D721Med (cell line): ENCODE measurements at places on chromosomes 6 and 20.

DNA sequence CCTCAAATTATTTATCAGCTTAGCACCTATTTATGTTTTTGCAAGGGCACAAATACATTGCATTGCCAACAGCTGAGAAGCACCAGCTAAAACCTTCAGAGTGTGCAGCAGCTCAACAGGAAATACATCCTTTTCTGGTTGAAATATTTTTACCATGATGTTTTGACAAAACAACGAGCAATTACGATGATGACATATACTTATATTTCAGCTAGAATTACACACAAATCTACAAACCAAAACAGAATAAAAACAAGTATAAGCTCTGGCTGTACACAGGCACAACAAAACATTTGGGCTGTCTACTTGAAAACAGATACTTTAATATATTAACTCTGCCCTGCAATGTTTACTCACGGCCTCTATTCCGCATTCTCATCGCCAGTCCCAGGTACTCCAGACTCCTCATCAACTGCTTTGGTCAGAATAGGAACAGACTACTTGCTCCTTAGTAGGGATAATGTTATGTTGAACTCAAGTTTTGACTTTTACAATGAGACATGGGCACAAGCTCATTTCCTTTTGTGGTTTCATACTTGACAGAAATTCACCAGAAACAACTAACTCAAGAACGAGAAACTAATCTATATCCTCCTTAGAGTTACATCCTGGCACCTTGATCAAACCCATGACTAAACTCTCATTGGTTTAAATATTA, 377.6 kb downstream of the ESR1 start:
- DNase-seq = no peak

DNA sequence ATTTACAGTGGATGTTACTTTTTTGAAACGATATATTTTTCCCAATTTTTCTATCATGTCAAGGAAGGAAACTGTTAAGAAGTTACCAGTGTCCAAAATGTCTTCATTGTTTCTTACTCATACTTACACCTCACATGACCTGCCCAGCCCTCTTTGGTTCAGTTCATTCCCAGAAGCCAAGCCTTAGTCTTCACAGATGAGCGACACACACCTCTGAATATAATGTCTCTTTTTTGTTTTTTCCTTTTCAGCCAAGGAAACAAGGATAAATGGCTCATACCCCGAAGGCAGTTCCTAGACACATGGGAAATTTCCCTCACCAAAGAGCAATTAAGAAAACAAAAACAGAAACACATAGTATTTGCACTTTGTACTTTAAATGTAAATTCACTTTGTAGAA, 225.2 kb downstream of the SMOC2 start:
- no peak for DNase-seq

GRCh38 chr6:66838764-66839163, 1131.7 kb upstream of the EYS start:
- no peak for DNase-seq

DNA sequence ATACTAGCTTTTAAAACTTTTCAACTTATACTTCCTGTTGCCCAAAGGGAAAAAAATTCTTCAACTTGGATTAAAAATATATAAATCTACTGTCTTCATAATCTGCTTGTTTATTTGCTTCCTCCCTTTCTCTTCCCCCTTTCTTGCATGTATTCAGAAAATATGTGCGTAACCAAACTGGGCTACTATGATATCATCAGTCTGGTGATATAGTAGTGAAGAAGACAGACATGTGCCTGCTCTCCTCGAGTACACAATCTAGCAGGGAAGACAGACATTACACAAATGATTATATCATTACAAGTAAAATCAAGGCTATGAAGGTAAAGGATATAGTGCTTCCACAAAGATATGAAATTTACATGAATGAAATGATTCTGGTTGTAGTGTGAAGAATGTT, 31.0 kb downstream of the IBTK start:
- no peak for DNase-seq

DNA sequence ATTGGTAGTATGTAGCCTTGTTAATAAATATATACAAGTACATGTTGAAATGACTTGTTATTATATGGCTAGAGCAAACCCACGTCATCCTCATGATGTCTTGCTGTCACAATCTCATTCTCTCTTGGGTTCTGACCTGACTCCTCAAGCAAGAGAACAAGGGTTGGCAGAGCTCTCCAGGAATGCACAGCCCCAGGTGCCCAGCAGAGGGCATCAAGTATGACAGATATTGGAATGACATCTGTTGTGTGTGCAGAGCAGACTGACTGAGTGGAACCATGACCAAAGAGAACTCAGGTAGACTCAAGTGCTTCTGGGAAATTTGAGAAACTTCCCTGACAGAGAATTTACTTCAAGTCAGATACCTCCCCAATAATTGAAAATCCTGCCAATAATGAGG, 90.6 kb downstream of the PAX1 start:
- DNase-seq = no peak

DNA sequence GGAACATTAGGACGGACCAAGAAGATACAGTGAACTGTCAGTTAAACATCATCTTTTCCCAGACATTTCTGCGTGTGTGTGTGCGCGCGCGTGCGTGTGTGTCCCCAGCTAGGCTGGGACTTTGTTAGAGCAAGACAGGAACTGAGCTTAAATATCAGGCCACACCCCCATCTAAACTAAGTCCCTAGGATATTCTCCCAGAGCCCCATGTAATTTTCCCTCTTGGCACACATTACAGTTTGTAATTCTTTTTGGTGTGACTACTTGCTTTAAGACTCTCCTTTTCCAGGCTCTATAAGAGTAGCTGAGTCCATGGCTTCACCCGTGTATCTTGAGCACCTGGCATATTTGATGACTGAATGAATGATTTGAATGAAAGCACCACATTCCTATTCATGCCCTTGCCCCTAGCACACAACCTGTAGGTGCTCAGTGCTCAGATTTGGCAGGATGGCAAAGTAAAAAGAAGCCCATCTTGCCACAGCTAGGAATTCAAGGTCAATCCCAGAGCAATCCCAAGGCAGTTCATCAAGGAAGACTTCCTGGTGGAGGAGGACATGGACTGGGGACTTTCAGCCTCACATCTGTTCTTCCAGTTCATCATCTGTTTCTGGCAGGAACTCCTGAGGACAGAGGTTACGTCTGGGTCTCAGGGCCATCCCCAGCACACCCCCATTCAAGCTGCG, 69.2 kb downstream of the MRPL14 start:
- DNase-seq = no peak

GRCh38 chr20:47927944-47928343, 142.7 kb upstream of the SULF2 start:
- DNase-seq = no peak

GRCh38 chr6:255751-256083, 36.6 kb upstream of the DUSP22 start:
- DNase-seq = no peak

DNA sequence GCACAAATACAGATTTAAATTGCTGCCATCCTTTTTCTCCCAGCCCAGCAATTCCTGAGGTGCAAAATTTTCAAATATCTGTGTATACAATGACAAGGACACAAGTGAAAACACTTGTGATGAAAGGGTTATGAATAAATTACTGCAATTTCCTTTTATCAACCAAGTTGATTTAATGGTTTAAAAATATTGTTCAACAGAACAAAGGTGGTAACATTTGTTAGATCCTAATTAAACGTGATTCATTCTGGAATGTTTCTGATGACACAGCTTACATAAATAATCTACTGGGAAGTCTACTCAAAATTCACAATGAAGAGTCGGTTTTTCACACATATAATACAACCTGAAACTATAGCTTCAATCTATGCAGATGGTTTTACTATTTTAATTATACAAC, 17.1 kb downstream of the B4GALT5 start:
- DNase-seq = no peak

DNA sequence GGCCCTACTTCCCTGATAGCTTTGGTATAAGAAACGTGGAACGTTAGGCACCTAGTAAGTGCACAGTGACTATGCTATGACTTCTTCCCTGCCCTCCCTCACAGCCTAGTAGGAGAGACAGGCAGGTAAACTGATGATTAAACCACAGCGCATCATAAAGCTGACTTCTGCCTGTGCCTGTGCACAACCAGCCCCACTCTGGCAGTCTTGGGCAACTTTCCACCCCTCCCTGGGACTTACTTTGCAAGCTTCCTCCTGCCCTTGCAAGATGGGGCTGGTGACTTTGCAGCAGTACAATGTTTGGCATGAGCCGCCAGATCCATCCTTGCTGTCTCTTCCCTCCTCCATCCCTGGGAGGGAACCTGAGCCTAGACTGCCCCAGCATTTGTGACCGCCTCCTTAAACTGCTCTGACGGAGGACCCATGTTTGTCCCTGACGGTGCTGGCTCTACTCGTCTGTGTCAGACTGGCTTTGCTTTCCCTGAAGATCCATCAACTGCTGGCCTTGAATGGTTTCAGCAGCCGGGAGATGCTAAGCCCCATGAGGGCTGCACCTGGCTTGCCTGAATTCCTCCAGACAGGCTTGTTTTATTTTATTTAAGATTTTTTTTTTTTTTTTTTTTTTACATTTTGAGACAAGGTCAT, 36.1 kb downstream of the EFCAB8 start:
- no peak for DNase-seq

DNA sequence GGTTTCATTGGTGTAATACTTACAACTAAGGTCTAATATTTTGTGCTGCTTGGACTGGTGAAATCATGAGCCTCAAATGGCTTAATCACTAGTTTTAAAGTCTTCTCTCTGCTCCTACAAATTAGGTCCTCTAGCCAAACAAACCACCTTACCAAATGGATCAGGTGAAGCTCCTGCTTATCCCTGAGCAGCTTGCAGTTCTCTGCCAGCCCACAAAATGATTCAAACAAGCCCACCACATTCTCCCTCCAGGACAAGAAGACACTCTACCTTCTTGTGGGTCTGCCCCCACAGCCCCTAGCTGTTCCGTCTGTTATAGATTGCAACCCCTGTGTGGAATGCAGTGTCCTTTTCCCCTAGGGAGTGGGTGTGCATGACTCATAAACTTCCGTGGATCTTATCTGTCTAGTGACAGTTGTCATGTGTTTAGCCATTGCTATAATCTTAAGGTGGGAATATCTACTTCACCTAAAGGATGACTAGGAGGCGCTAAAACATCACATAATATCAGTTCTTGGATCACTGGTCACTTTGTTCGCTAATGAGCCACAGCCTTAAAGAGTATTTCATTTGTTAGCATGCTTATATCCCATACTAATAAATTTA, 940.5 kb upstream of the MANEA start:
- no peak for DNase-seq

DNA sequence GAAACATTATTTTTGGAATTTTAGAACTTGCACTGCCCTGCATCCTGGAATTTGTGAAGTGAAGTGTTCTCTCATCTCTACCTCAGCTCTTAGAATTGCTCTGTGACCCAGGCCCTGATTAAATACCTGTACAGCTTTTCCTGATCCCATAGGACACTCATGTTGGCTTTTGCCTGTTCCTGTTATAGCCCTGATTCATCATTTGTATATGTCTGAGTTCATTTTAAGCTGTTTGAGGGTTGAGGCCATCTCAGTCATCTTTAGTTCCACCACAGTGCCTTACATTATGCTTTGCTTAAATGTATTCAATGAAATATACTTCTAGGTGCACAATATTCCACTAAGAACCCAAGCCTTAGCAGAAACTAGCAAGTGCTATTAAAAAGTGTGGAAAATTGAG, 26.4 kb downstream of the ZFAND3 start:
- DNase-seq = no peak

DNA sequence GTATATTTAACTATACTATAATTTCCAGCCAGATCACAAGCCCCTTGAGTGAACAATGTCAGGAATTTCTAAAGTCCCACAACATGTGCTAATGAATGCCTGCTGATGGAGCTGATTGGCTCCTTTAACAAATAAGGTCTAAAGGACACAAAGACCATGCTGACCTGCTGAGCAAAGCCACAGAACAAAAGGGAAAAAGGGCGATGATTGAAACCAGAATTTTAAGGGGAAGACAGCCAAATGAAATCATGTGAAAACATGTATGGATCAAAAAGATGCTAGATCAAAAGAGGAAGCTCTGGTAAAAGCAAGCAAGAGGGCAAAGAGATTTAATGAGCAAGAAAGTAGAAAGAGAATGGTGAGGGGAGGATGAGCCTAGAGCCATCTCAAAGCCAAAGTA, 105.6 kb downstream of the DCDC2 start:
- no peak for DNase-seq

DNA sequence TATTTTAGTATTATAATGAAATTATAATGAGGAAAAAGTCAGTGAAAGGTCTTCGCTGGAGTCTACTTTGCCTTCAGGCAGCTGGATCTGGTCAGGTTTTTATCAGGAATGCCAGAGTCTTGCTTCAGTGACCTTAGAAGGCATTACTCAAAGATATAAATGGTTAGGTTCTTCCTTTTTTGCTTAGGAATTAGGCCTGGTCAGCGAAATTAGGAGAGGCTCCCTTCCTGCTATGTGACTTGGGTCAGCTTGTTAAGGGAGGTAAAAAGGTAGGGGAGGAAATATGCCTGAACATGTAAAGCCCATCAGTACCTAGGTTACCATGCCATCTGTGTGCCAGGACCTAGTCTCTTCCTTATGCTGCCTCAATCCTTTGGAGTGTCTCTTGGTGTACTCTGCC, 115.1 kb downstream of the OTOR start:
- no peak for DNase-seq

- no peak for DNase-seq
Observed at GRCh38 chr6:139699911-139700310, 325.5 kb upstream of the CITED2 start.

DNA sequence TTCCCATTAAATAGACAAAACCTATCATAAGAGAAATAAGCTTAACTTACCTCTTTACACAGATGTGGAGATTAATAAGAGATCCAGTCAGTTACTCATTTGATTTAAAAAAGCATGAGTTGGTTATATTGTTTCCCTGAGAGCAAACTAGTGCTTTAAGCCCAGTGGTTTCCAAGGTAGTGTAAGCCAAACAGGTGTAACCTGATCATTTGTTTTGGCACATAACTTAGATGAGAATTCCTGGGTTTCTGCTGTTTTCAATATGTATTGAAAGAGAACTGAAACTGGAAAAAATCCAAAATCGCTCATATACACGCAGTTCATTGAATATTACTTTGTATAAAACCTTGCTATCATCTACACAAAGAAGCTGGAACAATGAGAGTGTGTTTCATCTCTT, 30.5 kb upstream of the SMIM8 start:
- no peak for DNase-seq

- peak; percentile 34 for DNase-seq
Observed at GRCh38 chr6:72621291-72622093, at the start of gene KCNQ5. TSS of gene KCNQ5 (plus strand) at chr6:72622064.

GRCh38 chr6:17032988-17033634, 68.7 kb upstream of the STMND1 start:
- no peak for DNase-seq

DNA sequence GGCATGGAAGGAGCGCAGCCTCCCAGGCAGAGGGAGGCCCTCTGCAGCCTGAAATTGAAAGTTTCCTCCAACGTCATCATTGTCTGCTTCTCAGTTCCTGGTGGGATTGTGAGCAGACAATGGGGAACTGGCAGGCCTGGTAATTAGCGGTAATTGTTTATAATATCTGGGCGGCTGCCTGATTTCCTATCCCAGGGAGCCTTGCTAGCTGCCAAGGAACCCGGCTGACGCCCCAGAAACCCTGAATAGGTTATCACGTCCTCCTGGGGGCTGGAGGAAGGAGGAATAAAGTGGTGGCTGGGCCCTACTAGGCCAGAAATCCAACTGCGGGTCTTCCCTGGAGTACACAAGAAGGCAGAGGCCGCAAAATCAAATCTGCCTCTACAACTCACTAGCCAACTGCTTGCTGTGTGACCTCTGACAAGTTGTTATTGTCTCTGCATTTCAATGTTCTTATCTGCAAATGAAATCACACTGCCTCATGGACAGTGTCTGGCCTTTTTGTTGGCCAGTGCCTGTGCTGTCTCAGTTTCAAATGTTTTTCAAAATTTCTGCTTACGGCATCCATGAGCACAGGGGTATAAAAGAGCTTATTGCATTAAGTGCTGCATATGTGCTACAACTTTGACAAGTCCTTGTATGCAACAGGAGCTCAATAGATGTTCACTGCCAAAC, 16.9 kb downstream of the KCNK15 start:
- DNase-seq = no peak
